ENCODE measurements at places on chromosomes 12 and 14.

DNA sequence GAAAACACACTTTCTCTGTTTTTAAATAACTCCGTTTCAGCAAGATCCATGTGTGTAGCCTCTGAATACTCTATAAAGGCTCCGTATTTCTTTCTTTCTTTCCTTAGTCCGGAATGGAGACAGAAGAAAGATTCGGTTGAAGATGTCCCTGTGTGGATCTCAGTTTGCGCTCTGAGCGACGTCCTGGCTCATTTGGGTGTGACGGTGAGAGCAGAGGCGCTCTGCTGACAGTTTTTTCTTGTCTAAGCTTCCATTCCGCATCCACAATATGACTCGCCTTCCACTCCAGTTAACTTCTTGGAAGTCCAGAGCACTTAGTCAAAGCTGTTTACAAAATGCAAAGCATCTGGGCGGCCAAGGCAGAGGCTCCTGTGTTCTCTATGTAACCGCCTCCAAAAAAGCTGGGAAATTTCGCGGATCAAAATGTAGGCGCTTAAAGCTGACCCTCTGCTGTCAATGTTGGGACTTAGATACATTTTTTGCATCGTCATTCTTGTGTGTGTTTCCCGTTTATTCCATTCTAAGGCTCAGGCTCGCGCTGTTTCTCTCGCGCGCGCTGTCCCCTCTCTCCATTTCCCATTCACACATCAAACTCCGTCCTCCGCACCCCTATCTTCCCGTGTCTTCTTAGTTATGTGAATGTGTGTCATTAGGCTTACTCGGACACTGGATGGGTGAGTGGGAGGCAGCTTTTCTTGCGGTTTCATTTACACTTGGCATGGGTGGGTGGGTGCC is 880 bp upstream of the FLRT2 start:
- DNase-seq, result no peak

- DNase-seq, result no peak
Measured at GRCh38 chr12:102227954-102228353, 30.3 kb upstream of the PMCH start.

- DNase-seq, result no peak
Measured at GRCh38 chr12:131897276-131897675, 2.9 kb downstream of the ULK1 start.

DNA sequence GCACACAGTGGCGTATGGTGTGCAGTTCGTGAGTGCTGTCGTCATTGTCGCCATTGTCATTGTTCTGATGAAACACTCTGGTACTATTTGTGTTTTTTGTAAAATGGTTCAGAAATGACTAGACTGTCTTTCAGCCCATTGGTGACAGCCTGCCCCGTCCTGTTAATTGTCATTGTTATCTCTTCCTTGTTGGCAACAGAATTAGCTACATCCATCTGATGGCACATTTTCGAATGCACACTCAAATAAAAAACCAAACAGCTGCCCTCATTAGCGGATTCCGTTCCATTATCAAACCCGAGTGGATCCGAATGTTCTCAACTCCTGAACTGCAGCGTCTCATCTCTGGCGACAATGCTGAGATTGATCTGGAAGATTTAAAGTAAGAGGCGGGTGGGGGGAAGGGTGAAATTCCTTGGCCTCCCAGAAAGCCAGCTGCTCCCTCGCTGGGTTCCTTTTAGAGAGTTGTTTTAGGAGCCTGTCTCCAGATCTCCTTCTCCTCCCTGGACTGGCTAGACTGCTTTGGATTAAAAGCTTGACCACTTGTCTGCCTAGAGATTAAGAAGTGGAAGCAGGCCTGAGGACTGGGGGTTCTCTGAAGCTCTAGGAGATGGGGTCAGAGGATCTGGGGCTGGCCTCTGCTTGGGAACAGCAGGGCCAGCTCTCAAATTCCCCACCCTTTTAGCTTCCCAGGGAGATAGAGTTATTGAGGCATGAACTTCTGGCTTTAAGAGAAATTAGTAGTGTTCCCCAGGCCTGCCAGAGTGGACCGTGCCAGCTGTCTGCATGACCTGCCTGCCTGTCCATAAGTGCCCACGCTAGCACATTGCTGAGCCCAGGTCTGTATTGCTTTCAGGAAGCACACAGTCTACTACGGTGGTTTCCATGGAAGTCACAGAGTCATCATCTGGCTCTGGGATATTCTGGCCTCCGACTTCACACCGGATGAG is 43.3 kb downstream of the MMAB start:
- DNase-seq, result no peak
